ENCODE measurements at places on chromosomes 11 and 22.

- no peak for DNase-seq
These were observed 53.1 kb downstream of the TBC1D22A start for GRCh38 chr22:46815559-46815895.

DNA sequence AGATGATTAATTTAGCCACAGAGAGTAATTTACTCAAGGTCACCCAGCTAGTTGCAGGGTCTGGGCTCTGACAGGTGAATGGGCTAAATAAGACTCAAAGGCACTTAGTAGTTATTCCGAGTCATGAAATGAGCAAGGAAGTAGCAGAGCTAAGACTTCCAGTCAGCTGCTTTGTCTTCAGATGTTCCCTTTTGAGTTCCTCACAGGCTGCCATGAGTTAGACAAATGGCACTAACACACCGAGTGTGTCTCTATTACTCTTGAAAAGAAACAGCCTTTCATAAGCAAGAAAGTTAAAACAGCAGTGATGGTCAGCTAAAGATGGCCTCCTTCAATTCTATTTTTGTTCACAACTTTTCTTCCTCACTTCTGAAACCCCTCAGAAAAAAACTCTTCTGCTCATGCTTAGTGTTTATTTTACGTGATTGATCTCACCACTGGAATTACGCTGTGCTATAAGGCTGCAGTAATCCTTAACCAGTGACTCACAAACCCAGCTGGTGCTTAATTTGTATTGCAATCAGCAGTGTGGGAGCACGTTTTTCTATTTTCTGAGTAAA, 389.1 kb downstream of the AASDHPPT start:
- DNase-seq = no peak

GRCh38 chr22:30233582-30233981, 13.0 kb downstream of the LIF start:
- DNase-seq = no peak

- no peak for DNase-seq
These were observed 8.3 kb downstream of the DTX4 start for GRCh38 chr11:59180168-59180776.
